ENCODE measurements at places on chromosomes 7 and 10.

GRCh38 chr7:80588591-80588990, 49.9 kb upstream of the CD36 start:
- DNase-seq = no peak

- DNase-seq = no peak
Observed at GRCh38 chr10:68235111-68235510, 3.2 kb upstream of the ATOH7 start.

DNA sequence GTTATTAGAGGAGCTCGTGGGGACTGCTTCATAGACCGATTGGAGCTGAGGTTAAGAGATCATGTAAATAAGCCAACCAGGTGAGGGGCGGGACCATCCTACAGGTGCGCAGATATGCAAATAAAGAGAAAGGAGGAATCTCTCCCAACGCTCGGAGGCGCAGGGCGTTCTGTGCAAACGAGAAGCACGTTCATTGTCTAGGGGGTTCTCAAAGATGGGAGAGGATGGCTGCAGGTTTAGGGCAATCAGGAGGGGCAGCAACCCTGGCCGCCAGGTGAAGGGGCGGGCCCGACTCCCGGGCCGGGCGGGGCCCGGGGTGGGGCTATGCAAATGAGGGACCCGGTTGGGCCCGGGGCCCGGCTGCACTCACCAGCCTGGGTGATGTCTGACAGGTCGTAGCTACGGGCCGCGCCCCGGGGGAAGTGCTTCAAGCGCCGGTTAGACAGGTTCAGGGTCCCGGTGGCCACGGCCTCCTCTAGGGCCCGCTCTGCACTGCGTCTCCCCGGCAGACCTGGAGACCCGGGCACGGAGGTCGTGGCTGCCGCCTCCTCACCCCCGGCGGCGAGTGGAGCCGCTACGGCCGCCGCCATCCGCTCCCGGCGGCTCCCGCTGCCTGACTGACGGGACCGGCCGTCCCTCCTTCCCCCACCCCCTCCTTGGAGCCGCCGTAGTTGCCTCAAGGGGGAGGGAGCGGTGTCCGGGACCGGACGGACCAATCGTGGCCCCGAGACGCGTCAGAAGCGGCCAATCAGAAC, at the start of gene LRCH4:
Gene LRCH4, minus strand, starts transcription at position 619 of the 755 bp plus-strand sequence. Its CDS starts 29 bp downstream, at position 590.
- no peak for DNase-seq

GRCh38 chr10:99329554-99330346, 594 bp downstream of the CNNM1 start:
- DNase-seq = no peak
